ENCODE measurements at places on chromosomes 6 and 20. TPM values are rescaled to one million over a fixed set of nuclear protein-coding genes. Genes with fewer than 3 reads are reported as not detected.

Gene STAU1
- 47.2 TPM for total RNA-seq

Gene PSMG4
- 13.1 TPM for total RNA-seq

Gene ANKRD66
- not detected for total RNA-seq

Gene KCNQ2
- total RNA-seq, result not detected

Gene KCNS1
- total RNA-seq, result 22.6 TPM

Gene RAMACL
- 0.75 TPM for total RNA-seq

DNA sequence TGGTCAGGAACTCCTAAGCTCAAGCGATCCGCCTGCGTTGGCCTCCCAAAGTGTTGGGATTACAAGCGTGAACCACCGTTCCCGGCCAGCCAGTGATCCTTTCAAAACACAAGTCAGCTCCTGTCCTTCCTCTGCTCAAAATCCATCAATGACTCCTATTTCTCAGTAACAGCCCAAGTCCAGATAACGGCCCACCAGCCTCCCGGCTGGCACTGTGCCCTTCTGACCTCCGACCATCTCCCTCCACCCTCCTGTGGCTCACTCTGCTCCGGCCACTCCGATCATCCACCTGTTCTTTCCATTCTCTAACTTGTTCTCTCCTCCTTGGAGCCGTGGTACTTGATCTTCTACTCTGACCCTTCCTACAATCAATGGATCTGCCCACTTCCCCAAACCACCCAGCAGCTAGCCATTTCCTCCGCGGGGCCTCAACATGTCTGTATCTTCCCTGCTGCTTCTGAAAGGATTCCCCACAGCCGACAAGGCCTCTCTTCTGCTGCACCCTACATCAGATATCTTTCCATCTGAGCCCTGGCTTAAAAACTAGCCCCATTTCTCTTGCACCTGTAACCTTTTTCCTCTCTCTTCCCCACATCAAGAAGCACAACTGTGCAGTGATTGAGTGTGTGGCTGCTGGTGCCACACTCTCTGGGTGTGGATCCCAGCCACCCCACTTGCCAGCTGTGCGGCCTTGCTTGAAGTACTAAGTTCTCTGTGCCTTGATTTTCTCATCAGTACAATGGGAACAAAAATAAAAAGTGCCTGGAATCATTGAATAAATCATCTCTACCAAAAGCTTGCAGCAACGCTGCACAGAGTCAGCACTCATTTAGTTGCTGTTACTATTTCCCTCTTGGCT, 6.1 kb upstream of the ZMYND8 start:
- no peak for DNase-seq

GRCh38 chr20:54189630-54190029, 15.8 kb upstream of the CYP24A1 start:
- DNase-seq, result no peak

DNA sequence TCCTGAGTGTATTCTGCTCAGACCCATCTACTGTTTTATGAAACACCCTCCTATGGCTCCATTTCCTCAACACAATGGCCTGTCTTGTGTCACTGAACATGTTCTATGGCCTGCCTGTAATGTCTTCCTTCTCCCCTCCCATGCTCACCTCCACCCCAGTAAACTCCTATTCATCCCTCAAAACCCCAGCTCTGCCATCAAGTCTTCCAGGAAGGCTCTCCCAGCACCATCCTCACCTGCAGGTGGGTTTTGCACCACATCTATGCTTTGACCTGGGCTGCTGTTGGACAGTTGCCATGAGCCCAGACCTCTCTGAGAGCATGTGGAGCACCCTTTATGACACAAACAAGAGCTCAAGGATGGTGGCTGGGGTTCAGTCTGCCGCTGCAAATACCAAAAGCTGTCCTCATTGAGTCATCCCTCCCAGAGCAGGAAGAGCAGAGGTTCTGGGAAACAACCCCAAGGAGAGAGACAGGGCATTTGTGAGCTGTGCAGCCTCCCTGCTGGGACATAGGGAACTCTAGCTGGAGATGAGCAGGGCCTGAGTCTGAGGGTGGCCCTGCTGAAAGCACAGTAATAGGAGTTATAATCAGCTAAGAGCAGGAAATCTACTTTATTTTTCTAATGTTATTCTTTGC, 93.8 kb upstream of the CD93 start:
- no peak for DNase-seq

GRCh38 chr20:63082308-63082938, 75.7 kb upstream of the BHLHE23 start:
- no peak for DNase-seq

DNA sequence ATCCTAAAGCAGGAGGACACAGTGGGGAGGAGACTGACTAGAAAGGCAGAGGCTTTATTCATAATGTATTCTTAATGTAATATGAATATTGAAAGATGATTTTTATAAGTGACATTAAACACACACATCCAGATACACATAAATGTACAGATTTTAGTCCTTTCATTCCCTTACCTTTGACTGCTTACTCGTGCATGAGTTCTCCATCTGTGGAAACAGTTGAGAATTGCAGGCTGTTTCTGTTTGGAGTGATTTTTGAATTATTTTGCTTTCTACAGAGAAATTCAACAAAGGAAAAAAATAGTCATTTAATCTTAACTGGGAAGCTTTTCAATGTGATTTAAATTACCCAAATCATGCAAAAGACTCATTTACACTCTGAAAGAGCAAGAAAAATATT, 136.5 kb downstream of the RIMS1 start:
- no peak for DNase-seq

DNA sequence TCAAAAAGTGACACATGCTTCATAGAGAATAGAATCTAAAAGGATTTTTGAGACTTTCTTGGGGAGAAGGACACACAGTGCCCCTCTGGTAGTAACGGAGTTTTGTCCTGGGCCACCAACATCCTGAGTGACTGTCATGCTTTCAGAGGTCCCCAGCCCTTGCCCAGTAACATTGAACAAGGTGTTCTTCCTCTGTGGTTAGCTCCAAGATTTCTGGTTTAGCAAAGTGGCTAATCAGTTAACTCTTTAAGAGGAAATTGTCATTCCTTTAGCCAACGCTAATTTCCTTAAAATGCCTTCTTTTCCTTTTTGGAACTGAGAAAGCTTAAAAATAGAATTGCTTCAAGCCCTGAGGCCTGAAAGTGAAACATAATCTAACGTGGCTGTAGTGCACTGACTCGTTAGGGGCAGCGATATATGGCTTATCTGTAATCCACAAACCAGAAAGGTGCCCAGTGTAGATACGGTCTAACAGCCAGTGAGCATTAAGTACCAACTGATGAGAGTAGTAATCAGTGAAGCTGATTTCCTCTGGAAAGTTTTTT, 7.8 kb downstream of the E2F3 start:
- DNase-seq, result no peak

DNA sequence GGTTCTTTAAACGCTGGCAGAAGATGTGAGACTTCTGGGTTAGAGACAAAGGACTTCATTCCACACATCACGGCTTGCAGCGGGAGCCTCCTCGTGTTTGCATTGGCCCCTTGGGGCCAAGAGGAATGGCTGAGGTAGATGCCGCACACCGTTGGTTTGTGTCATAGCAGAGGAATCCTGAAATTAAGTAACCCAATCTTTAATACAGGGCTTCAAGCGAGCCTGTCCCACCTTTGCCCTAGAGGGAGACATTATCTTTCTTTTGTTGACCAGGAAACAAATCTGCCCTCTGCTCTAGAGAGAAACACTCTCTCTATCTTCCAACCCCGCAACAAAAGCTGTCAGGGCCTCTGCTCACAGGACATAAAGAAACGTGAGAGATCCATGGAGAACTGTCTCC, 277.5 kb upstream of the ZFP64 start:
- DNase-seq, result no peak

Measured in renal cortical epithelial cell (primary cell).